ENCODE measurements at places on chromosomes 3 and 15. TPM values are rescaled to one million over a fixed set of nuclear protein-coding genes. Genes with fewer than 3 reads are reported as not detected.
A peak's percentile ranks its signal among the peaks of the same experiment; 100 is the strongest.

The DPPA4 gene
- not detected for total RNA-seq

DNA sequence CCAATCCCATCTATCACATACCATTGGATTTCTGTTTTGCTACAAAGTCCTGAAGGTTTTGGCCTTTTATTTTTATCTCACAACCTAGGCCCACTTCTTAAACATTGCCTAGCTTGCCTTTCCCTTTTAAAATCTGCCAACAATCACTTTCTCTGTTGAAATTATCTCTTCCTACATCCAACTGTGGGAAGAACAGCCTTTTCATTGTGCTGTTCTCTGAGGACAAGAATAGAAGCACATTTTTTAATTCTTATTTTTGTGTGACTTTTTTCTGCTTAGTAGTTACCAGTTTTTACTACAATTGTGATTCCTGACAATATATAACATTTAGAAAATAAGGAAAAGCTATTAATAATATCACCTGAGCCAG, 159.2 kb downstream of the CNTN6 start:
- no peak for DNase-seq

The XYLB gene
- total RNA-seq, result 4.7 TPM

DNA sequence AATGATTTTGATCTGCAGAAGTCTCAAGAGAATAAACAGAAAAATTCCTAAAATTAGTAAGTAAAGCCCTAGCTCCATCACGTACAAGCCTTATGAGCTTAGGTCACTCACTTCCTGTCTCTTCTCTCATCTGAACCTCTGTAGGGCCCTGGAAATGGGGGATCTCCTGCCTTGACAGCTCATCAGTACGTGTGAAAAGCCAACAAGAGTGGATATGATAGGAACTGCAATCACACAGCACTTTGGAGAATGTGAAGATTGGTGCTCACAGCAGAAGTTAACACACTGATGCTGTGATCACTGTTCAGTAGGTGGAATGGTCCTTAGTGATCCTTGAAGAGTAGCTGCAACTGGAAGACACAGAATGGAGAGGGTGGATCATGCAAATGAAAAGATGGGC, 27.8 kb upstream of the ALDH1L1 start:
- peak; percentile 66 for DNase-seq

The HHATL gene
- total RNA-seq, result not detected

DNA sequence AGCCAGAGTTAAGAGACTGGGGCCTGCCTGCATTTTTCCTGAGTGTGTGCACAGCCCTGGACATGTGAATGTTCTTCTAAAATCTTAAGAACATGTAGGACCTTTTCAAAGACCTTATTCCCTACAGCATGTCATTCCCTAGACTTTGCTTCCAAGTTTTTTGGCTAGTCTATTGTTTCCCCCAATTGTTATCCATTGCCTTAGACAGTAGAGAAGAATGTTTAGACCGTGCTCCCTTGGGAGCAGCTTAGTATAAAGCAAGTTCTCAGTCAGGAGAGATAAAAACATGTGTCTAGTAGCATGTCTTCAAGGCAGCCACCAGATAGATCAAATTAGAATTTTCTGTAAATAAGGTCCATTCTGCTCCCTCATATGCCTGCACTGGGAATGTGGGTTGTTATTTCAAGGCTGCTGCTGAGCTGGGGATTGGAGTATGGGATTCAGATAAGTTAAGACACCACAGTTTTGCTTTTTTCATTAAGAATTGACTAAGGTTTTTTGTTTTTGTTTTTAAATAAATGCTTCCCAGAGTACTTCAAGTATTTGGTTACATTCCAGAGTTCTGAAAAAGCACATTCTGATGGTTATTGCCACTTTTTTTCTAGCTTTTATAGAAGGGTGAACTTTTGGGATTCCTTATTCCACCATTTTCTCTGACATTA, 246.7 kb downstream of the RORA start:
- no peak for DNase-seq

The MUC13 gene
- not detected for total RNA-seq

DNA sequence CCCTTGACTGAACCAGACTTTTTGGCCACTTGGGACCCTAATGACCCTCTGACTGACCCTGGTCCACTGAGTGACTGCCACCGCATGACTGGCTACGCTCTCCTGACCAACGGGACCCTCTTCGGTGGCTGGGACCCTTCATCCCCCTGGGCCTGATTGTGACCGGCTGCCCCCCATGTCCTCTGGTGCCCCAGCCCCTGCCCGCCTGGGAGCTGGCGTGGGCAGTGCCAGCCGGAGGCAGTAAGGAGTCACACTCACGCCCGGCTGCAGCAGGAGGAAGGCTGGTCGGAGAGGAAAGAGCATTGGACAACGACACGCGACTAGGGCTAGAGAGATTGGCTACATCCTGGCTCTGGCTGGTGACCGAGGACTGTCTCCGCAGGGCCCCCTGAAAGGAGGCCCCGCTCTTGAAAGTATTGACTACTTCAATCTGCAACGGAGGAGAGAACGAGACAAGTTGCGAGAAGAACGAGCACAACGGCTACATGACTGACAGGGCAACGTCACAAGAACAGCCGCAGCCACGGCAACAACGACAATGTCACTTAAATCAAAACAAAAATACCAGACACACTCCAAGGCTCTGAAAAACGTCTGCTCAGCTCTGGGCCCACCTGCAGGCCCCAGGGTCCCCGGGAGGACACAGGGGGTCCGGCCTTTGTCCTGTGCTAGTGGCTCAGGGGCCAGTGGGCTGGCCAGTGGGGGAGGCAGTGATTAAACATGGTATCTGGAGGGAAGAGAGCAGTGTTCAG, 15.1 kb upstream of the SEC13 start:
- no peak for DNase-seq

DNA sequence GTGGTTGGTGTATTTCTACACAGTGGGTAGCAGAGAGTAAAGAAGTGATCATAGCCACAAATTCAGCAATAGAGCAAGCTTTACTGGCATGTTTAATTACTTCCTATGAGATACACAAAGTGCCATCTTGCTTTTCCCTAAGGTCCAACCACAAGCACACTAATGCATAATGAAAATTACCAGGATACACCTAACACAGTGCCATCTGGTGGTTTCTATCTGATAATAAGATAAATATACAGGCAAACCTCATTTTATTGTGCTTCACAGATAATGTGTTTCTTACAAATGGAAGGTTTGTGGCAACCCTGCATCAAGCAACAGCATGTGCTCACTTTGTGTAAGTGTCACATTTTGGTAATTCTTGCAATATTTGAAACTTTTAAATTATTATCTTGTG, 223.0 kb downstream of the NSUN3 start:
- DNase-seq, result peak; percentile 57

DNA sequence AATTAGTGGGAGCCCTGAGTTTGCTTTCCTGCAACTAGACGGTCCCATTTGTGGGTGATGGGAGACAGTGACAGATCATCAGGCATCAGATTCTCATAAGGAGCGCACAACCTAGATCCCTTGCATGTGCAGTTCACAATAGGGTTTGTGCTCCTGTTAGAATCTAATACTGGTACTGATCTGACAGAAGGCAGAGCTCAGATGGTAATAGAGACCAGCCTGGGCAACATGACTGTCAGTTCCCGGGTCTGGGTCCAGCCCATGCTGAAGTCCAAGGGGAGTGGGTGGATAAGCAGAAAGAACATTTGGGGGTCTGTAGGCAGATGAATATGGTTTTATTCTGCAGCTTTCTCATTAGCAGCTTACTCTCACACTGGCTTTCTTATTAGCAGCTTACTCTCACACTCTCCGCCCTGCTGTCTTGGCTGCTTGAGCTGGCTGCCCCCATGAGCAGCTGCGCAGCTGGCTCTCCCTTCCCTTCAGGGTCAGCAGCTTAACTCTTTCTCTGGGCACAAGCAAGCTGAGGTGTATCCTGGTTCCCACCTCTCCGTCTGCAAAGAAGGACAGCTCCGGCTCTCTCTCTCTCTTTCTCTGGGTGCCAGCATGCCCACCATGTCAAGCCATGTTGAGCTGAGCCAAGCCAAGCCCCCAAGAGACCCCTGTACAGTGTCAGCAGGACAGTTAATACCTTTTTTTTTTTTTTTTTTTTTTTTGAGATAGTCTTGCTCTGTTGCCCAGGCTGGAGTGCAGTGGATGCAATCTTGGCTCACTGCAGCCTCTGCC, 46.5 kb downstream of the KLHDC8B start:
- DNase-seq, result no peak

- peak; percentile 40 for DNase-seq
Observed at GRCh38 chr15:76285241-76285825, 25.9 kb downstream of the ETFA start.

DNA sequence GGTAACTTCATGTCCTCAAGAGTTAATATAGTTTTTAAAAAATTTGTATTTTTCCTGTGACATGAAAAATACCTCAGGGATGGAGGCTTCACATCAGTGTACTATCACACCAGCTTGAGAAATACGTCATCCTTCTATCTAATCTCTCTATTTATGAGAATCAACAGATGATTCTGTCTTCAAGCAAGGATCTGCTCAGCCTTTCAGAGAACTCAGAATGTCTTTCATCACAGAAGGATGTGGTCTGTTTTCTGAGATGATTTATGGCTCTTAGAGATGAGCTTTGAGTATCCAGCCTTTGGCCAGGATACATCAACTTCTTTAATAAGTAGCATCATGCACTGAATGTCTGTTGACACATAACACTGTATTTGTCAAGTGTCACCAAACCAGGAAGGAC, 193.9 kb downstream of the DTWD1 start:
- no peak for DNase-seq

- no peak for DNase-seq
Observed at GRCh38 chr3:129119365-129120100, 2.1 kb downstream of the RAB43 start.

DNA sequence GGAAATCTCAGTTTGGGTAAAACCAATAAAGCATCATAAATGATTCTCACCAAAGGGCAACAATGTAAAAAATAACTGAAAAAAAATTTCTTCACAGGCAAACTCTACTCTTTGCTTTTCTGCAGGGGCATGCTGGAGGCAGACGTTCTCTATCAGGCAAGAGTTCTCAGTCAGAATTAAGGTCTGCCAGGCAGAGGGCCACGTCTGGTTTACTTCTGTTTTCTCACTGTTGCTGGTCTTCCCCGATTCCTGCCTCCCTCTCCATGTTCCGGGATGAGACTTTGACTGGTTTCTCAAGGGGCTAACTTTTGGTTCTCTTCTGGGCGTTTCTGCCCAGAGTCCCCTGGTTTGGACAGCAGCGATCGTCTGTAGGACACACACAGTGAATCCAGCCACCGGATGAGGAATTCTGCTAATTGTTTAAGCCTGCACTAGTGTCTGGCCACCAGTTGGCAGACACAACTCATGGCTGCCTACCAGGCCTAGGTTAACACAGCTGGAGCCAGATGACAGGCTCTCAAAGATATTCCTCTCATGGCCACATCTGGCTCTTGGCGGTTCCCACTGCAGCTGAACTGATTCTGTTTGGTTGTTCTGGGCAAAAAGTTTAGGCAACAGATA, 273.1 kb downstream of the FOXP1 start:
- DNase-seq, result peak; percentile 17

DNA sequence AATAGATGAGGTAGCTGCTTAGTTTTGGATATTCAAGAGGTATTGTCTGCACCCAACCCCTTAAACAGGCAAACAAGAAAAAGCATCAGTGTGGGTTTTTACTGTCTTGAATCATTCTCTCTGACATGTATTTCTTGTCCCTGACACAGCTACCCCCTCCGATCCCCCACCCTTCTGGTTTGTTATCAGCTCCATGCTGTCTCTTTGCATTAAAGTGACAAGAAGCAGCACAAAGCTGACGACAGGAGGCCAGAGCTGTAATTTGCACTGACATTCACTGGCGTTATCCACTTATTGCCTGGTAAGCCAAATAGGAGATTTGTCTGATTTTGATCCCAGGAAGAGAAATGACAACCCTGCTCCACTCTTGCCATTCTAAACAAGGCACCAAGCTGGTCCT, 83.3 kb upstream of the SNRK start:
- DNase-seq, result no peak

GRCh38 chr3:128076483-128077201, 24.4 kb downstream of the SEC61A1 start:
- DNase-seq, result peak; percentile 48

- no peak for DNase-seq
Observed at GRCh38 chr3:50132421-50133282, 22.5 kb upstream of the SEMA3F start.

DNA sequence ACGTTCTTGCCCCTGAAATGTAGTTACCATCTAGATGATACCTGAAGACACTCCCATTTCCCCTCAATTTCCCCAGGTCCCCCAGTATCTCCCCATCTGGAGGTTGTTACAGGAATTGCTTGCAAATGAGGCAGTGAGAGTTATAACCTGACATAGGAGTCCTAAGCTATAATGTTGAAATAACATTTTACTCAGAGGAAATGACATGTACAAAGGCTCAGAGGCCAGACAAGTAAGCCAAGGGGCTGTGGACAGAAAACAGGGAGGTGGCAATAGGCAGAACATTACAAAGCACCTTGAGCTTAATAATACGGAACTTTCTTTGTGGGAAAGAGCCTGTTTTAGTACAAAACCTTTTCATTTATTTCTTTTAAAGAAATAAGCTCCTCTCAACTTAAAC, 171.9 kb downstream of the FRMD5 start:
- no peak for DNase-seq

GRCh38 chr3:15223685-15224572, 17.9 kb downstream of the CAPN7 start:
- DNase-seq, result no peak

- DNase-seq, result no peak
Observed at GRCh38 chr3:115825046-115825445, 201.7 kb downstream of the GAP43 start.

GRCh38 chr3:63967675-63968611, 55.4 kb downstream of the PSMD6 start:
- DNase-seq, result no peak

- peak; percentile 26 for DNase-seq
Observed at GRCh38 chr3:124526601-124527000, 203.7 kb upstream of the UMPS start.

DNA sequence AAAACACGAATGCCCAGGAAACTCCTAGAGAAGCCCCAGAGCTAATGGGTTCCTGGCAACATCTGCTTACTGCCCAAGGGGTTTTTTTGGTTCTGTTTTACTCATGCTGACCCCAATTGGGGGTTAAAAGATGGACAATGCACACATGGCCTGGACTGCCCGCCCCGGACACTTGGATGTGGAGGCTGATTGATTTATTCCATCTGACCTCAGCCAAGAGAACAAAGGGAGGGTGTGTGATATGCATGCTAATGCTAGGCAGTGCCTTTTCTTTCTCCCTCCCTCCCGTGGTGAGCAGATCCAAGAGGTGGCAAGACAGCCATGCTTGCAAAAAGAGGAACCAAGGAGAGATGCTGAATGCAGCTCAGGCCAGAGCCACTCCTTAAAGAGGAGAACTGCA, 3.3 kb upstream of the LRTM1 start:
- DNase-seq, result no peak

Data from A673 (cell line).